ENCODE measurements at places on chromosomes 6 and 20.

GRCh38 chr6:81863123-81863522 lies 110.6 kb upstream of the TENT5A start:
- no peak for DNase-seq

- no peak for DNase-seq
These were observed 77.4 kb downstream of the RALGAPA2 start for GRCh38 chr20:20635006-20635405.

GRCh38 chr20:51387125-51387875 lies 155.2 kb downstream of the NFATC2 start:
- DNase-seq, result no peak

DNA sequence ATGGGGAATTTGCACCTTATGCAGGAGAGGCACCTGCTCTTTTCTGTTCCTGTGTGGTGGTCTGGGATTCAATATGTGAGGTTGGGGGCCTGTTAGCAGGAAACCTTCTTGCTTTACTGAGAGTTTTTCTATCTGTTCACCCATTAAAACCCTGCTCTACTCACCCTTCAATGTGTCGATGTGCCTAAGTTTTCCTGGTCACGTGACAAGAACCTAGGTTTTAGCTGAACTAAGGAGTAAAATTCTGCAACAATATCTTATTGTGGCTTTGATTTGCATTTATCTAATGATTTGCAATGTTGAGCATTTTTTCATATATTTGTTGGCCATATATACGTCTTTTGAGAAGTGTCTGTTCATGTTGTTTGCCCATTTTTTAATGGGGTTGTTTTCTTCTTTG lies 979.9 kb downstream of the HACE1 start:
- no peak for DNase-seq

Measured in HS-27A (cell line).